ENCODE measurements at places on chromosomes 1 and 21.

- DNase-seq, result peak; percentile 11
These were observed 4.1 kb upstream of the CACNA1E start for GRCh38 chr1:181479137-181479745.

- no peak for DNase-seq
These were observed 1.2 kb downstream of the IPO13 start for GRCh38 chr1:43947874-43948437.

DNA sequence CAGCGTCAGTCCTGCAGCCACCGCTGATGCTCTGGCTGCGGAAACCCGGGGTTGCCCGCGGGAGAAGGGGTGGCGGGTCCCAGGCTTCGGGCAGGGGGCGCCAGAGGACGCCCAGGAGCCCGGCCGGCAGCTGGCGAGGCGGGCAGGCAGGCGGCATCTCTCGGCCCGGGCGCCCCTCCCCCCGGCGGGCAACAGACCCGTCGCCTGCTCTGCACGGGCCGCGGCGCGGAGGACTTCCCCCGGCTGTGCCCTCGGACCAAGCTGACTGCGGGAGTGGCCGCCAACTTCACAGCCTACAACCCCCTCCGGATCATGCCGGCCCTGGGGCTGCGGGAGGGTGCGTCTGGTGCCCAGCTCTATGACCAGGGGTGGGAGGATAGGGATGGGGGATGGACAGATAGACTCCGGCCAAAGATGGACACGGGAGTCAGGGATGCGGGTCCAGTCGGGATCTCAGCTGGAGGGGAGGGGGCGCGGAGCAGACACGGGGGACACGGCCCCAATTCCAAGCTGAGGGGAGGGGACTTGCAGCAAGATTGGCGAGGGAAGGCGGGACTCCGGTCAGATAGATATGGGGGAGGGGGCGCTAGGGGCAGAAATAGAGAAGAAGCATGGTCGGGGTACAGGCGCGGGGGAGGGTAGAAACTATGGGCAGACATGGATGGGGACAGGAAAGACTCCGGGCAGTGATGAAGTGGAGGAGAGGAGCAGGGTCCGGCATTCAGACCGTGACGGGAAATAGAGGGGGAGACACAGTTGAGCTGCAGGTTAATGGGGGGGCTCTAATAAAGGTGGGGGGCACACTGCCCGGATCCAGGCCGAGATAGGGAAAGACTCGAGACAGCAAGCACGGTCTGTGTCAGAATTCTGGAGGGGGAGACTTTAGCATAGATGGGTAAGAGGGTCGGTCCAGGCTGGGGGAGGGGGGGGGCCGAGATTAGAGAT is 1.1 kb downstream of the ADGRB2 start:
- peak; percentile 58 for DNase-seq

DNA sequence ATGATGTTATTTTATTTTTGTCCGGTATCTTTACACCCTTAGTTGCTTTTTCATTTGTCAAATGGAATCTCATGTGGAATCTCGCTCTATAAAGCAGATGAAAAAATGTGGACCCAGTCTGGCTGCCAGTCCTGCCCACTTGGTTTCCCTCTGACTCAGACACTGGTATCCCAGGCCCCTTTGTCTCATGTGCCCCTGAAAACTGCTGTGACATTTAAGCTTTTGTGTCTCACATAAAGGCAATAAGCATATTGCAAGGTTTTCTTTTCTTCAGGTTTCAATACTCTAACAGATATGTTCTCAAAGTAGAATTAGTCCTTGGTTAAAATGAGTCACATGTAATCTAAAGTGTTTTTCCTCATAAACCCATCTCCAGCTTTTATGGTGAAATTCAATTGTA is 183.3 kb downstream of the ST6GALNAC3 start:
- DNase-seq, result no peak

- DNase-seq, result no peak
These were observed 48.4 kb downstream of the USP48 start for GRCh38 chr1:21734526-21734925.

Data from DMS 273 treated with DMSO at 0.1 percent for 48 hours (cell line).